Left lung (tissue), 14 donors: ENCODE measurements at places on chromosomes 11 and 22. TPM values are rescaled to one million over a fixed set of nuclear protein-coding genes. Genes with fewer than 3 reads are reported as not detected.

DNA sequence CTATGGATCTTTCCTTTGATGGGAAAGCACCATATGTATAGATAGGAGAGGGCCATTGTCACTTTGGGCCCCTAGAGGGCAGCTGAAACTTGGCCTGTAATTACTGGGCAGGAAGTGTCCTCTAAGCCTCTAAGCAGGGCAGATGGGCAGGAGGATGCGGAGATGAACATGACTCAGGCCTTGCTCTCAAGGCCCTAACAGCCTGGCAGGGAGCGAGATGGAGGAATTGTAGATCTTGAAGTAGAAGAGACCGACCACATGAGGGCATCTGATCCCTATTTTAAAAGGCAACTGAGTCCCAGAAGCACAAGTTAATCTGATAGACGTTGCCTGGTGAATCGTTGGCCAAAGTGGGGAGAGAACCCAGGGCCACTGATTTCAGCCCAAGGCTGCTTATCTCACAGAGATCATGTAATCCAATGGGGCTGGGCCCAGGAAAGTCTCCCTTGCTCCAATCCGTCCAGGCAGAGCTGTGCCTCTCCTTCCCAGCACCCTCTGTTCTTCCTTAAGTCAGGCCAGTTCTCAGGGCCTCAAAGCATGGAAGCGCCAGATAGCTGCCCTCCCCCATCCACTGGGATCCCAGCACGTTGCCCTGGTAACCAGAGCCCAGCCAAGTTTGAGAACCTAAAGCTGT lies 2.5 kb upstream of the SEPTIN3 start:
- no peak overlapping the region for H3K27ac ChIP-seq
- DNase-seq, result no peak
- H3K36me3 ChIP-seq, result no peaks in the 10 kb centered on the region
- H3K4me3 ChIP-seq, result no peak overlapping the region
- H3K4me1 ChIP-seq, result no peaks in the 10 kb centered on the region

- H3K4me1 ChIP-seq, result no peaks in the 10 kb centered on the region
- no peak overlapping the region for H3K27ac ChIP-seq
- H3K36me3 ChIP-seq, result no peaks in the 10 kb centered on the region
These were observed 717 bp downstream of the MRGPRE start for GRCh38 chr11:3231550-3231850.

- H3K27me3 ChIP-seq, result no peaks in the 10 kb centered on the region
- no peaks in the 10 kb centered on the region for H3K36me3 ChIP-seq
- no peaks in the 10 kb centered on the region for H3K4me1 ChIP-seq
- DNase-seq, result no peak
- no peak overlapping the region for H3K27ac ChIP-seq
- H3K4me3 ChIP-seq, result no peak overlapping the region
These were observed 150.7 kb downstream of the BLID start for GRCh38 chr11:121965330-121965729.

DNA sequence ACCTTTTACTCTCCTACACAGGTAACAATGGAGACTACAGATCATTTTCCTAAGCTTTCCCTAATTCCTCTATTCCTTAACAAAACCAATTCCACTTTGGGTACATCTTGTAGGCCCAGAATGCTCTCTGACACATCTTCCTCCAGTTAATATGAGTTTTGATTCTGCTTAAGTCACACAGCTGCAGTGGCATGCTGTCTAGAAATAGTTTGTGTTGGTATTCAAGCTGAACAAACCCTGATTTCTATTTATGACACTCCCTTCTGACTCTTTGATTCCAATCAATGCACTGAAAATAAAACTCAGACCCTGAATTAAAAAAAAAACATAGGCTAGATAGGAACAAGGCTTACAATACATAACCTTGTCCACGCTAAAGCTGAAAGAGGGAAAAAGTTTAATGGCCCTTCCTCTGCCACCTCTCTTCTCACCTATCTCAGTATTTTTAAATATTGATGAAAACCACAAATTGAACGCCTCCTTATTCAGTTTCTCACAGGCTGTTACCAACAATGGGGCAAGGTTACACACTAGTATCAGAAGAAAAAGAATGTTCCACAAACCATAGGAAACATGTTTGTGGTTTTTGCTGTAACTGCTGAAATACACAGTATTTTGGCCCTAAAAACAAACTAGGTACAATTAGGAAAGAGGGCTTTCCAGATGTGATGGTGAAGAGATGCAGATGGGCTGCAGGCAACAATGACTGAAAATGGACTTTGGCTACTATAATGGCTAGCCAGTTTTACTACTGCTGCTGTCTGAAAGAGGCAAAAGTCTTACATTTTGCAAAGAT lies 35.7 kb upstream of the GAB2 start:
- H3K4me3 ChIP-seq, result no peak overlapping the region
- H3K36me3 ChIP-seq, result peaks cover 5% of the 10 kb centered on the region
- H3K27ac ChIP-seq, result no peak overlapping the region
- H3K4me1 ChIP-seq, result no peaks in the 10 kb centered on the region

DNA sequence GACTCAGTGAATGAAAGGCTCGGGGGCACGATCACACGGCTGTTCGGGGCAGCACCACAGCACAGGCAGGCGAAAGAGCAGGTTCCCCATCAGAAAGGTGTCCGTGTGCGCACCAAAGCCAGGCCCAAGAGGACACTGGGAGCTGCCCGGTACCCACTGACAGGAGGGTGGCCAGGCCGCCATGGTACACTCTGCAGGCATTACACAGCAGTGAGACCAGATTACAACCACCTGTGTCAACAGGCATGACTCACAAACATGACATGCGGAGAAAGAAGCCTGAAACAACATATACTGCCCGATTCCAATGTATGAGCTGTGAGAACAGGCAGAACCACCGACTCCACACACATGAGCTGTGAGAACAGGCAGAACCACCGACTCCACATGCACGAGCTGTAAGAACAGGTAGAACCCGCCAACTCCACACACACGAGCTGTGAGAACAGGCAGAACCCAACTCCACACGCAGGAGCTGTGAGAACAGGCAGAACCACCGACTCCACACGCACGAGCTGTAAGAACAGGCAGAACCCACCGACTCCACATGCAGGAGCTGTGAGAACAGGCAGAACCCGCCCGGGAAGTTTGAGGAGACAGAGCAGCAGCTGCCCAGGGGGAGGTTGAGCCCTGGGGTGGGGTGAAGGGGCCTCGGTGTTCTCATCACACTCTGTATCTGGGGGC lies 32.6 kb downstream of the KIAA0930 start:
- H3K4me1 ChIP-seq, result peaks cover 19% of the 10 kb centered on the region
- H3K36me3 ChIP-seq, result peaks cover 63% of the 10 kb centered on the region
- H3K4me3 ChIP-seq, result no peak overlapping the region
- no peak overlapping the region for H3K27ac ChIP-seq
- no peak for DNase-seq

Gene LGR4
- 4.0 TPM for total RNA-seq

- no peaks in the 10 kb centered on the region for H3K27me3 ChIP-seq
- H3K4me3 ChIP-seq, result no peak overlapping the region
- no peak for DNase-seq
- H3K4me1 ChIP-seq, result no peaks in the 10 kb centered on the region
These were observed 2.0 kb upstream of the OR9I1 start for GRCh38 chr11:58127350-58127749.

GRCh38 chr11:94934362-94934761 lies 39.0 kb downstream of the CWC15 start:
- DNase-seq, result no peak
- no peaks in the 10 kb centered on the region for H3K4me1 ChIP-seq
- no peaks in the 10 kb centered on the region for H3K27me3 ChIP-seq
- no peak overlapping the region for H3K4me3 ChIP-seq
